Upper lobe of left lung (tissue), 6 donors: ENCODE measurements at places on chromosomes 7 and 10.

GRCh38 chr7:20777377-20778062 is 9.2 kb downstream of the SP8 start:
- H3K36me3 ChIP-seq, result no peaks in the 10 kb centered on the region
- H3K27ac ChIP-seq, result no peak overlapping the region
- DNase-seq, result no peak
- H3K4me1 ChIP-seq, result peaks cover 11% of the 10 kb centered on the region

GRCh38 chr7:95772771-95773581 is 622 bp downstream of the DYNC1I1 start:
- H3K27ac ChIP-seq, result no peak overlapping the region
- no peaks in the 10 kb centered on the region for H3K27me3 ChIP-seq
- no peak for DNase-seq
- peaks cover 17% of the 10 kb centered on the region for H3K4me1 ChIP-seq
- H3K4me3 ChIP-seq, result peak overlapping the region; percentile 62

DNA sequence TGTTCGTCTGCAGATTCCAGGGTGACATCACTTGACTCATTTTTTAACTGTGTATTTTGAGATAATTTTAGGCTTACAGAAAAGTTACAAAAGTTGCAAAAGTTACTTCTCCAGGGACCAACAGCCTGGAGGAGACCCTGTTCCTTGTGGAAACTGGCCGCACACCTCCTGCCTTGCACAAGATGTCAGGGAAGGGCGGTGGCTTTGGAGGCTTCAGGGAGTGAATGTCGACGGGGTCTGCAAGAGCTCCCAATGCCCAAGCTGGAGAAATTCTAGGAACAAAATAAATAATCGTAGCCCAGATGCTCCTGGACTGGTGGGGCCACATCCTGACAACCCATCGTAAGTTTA is 62.2 kb upstream of the FAM20C start:
- no peaks in the 10 kb centered on the region for H3K27me3 ChIP-seq
- H3K4me3 ChIP-seq, result no peak overlapping the region
- H3K27ac ChIP-seq, result no peak overlapping the region
- no peaks in the 10 kb centered on the region for H3K36me3 ChIP-seq
- peaks cover 5% of the 10 kb centered on the region for H3K4me1 ChIP-seq
- DNase-seq, result no peak

GRCh38 chr10:17409170-17409733 is 45.1 kb downstream of the ST8SIA6 start:
- no peaks in the 10 kb centered on the region for H3K4me1 ChIP-seq
- no peak overlapping the region for H3K27ac ChIP-seq
- no peaks in the 10 kb centered on the region for H3K27me3 ChIP-seq

DNA sequence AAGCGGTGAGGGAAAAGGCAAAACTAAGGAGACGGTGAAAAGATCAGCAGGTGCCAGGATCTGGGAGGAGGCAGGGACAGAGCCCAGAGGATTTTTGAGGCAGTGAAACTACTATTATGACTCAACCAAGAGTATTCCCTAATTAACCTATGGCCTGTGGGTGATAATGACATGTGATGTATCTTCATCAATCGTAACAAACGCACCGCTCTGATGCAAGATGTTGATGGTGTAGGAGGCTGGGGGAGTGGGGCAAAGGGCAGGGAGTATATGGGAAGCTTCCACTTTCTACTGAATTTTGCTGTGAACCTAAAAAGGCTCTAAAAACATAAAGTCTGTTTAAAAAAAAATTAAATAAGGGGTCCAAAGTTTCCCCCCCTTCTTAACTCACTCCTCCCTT is 25.5 kb upstream of the EZH2 start:
- H3K4me1 ChIP-seq, result no peaks in the 10 kb centered on the region
- H3K36me3 ChIP-seq, result no peaks in the 10 kb centered on the region
- DNase-seq, result no peak
- no peak overlapping the region for H3K27ac ChIP-seq

GRCh38 chr10:14545827-14546226 is 215.1 kb upstream of the FRMD4A start:
- peak overlapping the region; percentile 65 for H3K27ac ChIP-seq
- no peak overlapping the region for H3K4me3 ChIP-seq
- H3K4me1 ChIP-seq, result peaks cover 36% of the 10 kb centered on the region
- no peaks in the 10 kb centered on the region for H3K27me3 ChIP-seq
- H3K36me3 ChIP-seq, result no peaks in the 10 kb centered on the region
